DMS153 (cell line): ENCODE measurements at places on chromosomes 1 and 21.

- DNase-seq = peak; percentile 32
These were observed 585.8 kb downstream of the ADGRL2 start for GRCh38 chr1:82386365-82387011.

DNA sequence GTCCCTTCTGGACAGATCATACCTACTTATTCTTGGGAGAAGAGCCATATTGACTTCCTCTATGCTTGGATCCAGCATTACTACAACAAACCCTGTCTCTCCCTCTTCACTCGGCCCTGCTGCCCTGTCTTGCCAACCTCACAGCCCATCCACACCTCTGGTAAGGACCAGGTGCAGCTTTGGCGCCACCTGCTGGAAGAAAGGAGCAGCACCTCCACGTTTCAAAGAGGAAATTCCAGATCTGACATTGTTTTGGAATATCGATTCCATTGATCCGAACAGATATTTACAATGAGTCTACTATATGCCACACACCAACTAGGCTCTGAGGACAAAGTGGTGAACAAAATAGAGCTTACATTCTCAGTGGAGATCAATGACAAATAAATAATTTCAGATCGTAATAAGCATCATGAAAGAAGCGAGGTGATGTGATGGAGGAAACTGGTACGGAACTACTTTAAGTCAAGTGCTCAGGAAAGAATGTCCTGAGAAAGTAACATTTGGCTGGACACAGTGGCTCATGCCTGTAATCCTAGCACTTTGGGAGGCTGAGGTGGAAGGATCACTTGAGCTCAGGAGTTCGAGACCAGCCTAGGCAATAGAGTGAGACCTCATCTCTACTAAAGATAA, 18.7 kb downstream of the MFSD2A start:
- peak; percentile 79 for DNase-seq

DNA sequence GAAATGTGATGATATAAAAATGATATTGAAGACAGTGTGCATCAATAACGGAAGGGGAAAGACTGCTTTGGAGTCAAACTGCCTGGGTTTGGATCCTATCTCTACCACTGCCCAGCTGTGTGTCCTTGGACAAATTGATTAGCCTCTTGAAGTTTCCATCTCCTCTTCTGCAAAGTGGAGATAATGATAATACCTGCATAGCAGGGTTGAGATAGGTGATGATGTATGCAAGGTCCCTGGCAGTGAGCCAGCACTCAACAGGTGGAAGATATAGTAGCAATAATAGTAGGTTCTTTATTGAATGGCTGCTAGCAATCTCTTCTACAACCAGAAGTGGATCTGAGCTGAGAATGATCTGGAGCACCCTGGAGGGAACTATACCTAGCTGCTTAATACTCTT, 166.7 kb downstream of the MIS18A start:
- DNase-seq = peak; percentile 26

- no peak for DNase-seq
These were observed 33.2 kb downstream of the PIK3R3 start for GRCh38 chr1:46099215-46099614.

GRCh38 chr1:244050835-244051444, at the start of gene ZBTB18:
ZBTB18 (plus strand) TSS chr1:244051283; CDS start chr1:244051432, 149 bp downstream.
- DNase-seq = peak; percentile 68
